Activated CD4-positive, alpha-beta T cell treated with anti-CD3 and anti-CD28 coated beads for 48 hours (primary cell): ENCODE measurements at places on chromosomes 5 and 9.

- no peak for DNase-seq
These were observed 88.1 kb downstream of the S1PR3 start for GRCh38 chr9:89079391-89079790.

GRCh38 chr9:129885670-129886106 lies 50.4 kb downstream of the USP20 start:
- peak; percentile 95 for DNase-seq

- no peak for DNase-seq
These were observed 1.8 kb downstream of the LPCAT1 start for GRCh38 chr5:1521671-1522600.

DNA sequence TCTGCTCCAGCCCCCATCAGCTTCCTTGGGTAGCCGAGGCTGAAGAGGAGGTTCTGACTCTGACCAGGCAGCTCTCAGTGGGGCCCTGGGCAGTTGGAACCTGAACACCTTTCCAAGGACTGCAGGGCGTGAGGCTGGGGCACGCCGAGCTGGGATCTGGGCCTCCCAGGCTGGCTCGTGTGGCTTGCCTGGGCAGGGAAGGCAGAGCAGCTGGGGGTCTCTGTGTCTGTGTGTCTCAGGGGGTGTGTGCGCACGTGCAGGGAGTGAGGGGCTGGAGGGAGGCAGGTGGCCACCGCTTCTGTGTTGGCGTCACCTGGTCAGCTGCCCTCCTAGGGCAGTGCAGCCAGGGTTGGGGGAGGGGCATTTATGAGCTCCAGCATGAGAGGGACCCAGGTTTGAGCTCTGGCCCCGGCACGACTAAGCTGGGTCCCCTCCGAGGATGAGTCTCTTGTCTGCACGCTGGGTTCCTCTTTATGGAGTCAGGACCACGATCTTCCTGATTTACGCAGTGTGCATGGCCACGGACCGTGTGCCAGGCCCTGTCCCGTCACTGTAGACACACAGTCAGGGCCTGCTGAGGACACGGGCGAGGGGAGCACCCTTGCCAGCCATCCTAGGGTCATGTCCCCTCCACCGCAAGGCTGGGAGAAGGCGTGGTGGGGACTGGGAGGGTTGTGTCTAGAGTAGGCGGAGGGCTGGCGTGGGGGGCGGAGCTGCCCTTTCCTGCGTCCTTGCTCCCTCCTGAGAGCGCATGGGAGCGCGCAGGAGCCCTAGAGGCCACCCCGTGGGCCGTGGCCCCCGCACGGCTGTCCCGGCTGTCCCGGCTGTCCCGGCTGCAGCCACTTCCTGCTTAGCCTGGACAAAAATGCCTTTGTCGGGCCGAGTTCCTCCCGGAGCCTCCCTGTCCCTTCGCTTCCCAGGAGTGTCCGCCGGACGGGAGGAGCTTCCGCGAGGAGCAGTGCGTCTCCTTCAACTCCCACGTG lies 4.6 kb downstream of the ADAMTSL2 start:
- no peak for DNase-seq

DNA sequence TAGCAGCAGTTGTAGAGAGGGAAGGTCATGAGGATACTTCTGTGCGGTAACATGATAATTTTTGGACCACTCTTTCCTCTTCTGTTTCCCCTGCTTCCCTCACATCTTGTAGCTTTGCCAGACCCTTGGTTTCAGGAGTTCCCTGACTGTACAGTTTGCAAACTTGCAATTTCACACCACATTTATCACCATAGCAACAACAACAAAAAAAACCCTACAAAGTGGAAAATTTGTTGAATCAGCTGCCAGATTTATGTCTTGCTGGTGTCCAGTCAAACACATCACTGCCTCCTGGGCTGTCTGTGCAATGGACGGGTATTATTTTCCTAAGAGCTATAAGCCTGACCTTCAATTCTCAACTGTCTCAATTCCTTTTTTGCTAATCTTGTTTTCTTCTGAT lies 751.6 kb downstream of the TLR4 start:
- no peak for DNase-seq
